Karpas-422 (cell line): ENCODE measurements at places on chromosomes 5 and 9. TPM values are rescaled to one million over a fixed set of nuclear protein-coding genes. Genes with fewer than 3 reads are reported as not detected.

GRCh38 chr9:91119142-91119541 lies 242.6 kb downstream of the AUH start:
- DNase-seq = no peak
- H3K27me3 ChIP-seq = no peaks in the 10 kb centered on the region
- no peak overlapping the region for H3K27ac ChIP-seq
- no peaks in the 10 kb centered on the region for H3K4me1 ChIP-seq

DNA sequence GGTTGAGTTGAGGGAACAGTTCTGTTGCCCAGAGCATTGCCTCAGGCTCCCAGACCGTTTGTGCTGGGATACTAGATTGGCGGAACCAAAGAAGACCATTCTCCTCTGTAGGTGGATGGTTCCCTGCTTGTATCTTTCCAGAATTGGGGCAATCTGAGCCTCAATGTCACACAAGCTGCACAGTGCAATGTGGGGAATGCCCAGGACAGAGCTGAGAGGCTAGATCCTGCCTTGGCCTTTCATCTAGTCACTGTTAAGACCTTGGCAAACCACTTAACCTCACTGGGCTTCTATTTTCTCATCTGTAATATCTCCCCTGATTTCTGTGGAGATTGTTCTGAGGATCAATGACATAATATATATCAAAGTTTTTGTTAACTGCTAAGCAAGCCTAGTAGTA lies 16.9 kb upstream of the ERAP2 start:
- H3K27me3 ChIP-seq = no peaks in the 10 kb centered on the region
- no peak overlapping the region for H3K4me3 ChIP-seq
- H3K36me3 ChIP-seq = no peaks in the 10 kb centered on the region
- DNase-seq = no peak
- H3K27ac ChIP-seq = no peak overlapping the region

DNA sequence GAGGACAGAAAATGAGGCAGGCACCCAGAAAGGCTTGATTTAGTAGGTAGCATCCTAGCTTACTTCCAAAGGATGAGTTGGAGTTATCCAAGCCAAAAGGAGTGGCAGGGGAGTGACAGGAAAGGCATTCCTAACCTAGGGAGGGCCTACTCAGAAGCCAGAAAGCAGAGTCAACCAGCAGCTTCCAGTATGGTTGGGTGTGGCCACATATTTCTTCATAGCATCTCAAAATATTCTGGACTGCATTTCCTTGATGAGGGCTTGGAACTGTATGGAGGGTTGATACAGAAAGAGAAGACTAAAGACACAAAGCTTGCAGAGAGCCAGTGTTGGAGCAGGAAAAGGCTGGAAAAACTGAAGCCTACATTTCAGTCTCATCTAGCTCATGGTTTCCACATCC lies 656.8 kb upstream of the DMAC1 start:
- H3K27ac ChIP-seq = no peak overlapping the region
- H3K27me3 ChIP-seq = no peaks in the 10 kb centered on the region
- no peaks in the 10 kb centered on the region for H3K36me3 ChIP-seq
- no peaks in the 10 kb centered on the region for H3K4me1 ChIP-seq

- DNase-seq = no peak
- no peaks in the 10 kb centered on the region for H3K36me3 ChIP-seq
- H3K4me1 ChIP-seq = no peaks in the 10 kb centered on the region
- no peaks in the 10 kb centered on the region for H3K27me3 ChIP-seq
- no peak overlapping the region for H3K27ac ChIP-seq
- H3K4me3 ChIP-seq = no peak overlapping the region
These were observed 170.1 kb downstream of the CDH12 start for GRCh38 chr5:22683050-22683449.

DNA sequence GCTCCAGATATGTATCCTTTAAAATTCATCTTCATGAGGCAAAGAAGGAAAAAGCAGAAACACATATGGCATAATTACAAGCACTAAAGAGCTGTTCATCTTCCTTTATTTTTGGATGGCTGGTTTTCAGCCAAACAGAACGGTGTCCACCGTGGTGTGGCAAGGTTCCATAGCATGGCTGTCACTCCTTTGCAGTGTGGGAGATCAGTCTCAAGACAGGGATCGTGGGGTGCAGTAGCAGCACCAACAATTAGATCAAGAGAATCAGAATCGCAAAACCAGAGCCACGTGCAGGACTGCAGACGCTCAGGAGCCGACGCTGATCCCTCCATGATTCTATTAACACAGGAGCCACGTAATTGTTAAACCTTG lies 79.5 kb downstream of the SEMA4D start:
- H3K36me3 ChIP-seq = no peaks in the 10 kb centered on the region
- no peak for DNase-seq
- no peaks in the 10 kb centered on the region for H3K27me3 ChIP-seq
- H3K4me3 ChIP-seq = no peak overlapping the region
- no peak overlapping the region for H3K27ac ChIP-seq

- H3K27ac ChIP-seq = no peak overlapping the region
- no peak overlapping the region for H3K4me3 ChIP-seq
- no peaks in the 10 kb centered on the region for H3K4me1 ChIP-seq
- DNase-seq = no peak
- H3K27me3 ChIP-seq = no peaks in the 10 kb centered on the region
These were observed 198.1 kb downstream of the GADD45G start for GRCh38 chr9:89802781-89803355.

Gene PDE8B
- 0.04 and 0.15 TPM in 2 replicates for total RNA-seq
